NCI-H1417 treated with DMSO at 0.1 percent for 48 hours (cell line): ENCODE measurements at places on chromosomes 11 and 22.

GRCh38 chr11:970319-970871 lies 44.7 kb downstream of the AP2A2 start:
- DNase-seq = no peak

- DNase-seq = no peak
Measured at GRCh38 chr11:17275400-17276235, 921 bp upstream of the NUCB2 start.

GRCh38 chr22:30373331-30374325 lies 13.6 kb downstream of the RNF215 start:
- no peak for DNase-seq

DNA sequence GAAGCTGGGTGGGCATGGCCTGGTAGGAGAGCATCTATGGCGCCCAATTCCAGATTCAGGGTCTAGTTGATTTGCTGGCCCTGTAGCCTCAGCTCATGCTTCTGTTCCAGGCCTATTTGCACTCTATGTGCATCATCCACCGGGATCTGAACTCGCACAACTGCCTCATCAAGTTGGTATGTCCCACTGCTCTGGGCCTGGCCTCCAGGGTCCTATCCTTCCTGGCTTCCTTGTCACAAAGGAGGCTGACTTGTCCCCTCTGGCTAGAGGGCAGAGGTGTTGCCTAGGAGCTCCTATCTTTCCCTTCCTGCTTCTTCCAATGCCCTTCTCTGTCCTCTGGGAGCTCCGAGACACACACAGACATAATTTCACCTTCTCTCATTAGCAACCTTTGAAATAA lies 21.3 kb downstream of the PIK3IP1 start:
- no peak for DNase-seq

DNA sequence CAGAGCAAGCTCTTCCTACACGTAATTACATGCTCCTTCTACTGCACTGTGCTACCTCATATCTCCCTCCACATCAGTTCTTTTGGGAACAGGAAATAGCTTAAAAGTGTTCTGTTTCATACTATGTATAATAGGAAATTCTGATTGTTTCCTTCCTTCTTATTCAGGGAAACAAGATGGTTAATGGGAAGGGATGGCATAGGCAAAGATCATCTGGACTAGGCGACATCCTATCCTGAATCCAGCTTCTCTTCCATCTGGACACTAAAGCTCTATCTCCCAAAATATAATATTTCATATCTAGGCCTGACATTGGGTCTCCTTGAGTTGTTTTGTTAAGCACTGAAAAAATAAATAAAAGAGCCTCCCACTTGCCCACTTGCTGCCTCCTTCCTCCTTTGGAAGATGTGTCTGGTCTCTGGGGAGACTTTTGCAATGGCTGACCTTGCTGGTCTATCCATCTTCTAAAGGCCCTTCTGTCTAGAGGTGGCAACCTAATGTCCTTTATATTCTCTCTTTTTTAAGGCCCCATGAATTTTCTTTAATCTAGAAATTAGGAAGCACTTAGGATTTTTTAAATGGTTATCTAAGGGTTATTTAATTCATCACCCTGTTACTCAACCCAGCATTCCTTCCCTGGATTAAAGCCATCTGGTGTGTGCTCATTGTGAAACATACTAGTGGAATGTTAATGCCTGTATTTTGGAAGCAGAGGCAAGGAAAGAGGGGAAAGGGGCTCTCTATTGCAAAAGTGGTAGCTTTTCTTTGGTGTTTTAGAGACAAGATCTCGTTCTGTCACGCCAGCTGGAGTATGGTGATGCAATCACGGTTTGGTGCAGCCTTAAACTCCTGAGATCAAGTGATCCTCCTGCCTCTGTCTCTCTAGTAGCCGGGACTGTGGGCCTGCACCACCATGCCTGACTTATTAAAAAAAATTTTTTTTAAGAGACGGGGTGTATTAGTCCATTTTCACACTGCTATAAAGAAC lies 20.6 kb downstream of the CLMP start:
- DNase-seq = no peak

DNA sequence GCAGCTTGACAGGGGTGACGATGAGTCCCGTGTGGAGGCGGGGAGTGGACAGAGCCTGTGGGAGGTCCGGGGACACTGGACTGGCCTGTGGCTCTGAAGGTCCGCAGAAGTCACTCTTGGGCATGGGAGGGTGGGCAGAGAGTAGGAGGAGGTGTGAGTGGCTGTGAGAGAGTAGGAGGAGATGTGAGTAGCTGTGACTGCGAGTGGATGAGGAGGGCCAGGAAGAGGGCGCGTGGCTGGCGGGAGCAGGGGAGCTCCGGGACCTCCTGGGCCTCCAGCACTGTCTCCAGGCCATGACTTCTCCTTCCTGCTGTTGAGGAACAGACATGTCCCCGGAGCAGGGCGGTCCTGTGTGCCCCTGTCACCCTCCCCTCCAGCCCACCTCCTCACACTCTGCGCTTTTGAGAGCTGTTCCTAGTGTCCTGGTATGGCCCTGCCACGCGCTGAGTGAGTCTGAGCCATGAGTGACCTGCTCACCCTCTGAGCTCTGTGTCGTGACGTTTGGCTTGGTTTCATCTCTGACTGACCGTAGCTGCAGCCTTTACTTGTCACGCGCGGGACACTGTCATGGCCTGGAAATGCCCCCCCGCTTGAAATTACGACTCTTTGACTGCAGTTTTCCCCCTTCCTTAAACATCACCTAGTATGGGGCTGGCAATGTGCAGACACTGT lies 391.5 kb downstream of the TBC1D22A start:
- no peak for DNase-seq

- DNase-seq = no peak
Measured at GRCh38 chr11:115784796-115785521, 280.7 kb upstream of the CADM1 start.
